ENCODE measurements at places on chromosomes 4 and X.

DNA sequence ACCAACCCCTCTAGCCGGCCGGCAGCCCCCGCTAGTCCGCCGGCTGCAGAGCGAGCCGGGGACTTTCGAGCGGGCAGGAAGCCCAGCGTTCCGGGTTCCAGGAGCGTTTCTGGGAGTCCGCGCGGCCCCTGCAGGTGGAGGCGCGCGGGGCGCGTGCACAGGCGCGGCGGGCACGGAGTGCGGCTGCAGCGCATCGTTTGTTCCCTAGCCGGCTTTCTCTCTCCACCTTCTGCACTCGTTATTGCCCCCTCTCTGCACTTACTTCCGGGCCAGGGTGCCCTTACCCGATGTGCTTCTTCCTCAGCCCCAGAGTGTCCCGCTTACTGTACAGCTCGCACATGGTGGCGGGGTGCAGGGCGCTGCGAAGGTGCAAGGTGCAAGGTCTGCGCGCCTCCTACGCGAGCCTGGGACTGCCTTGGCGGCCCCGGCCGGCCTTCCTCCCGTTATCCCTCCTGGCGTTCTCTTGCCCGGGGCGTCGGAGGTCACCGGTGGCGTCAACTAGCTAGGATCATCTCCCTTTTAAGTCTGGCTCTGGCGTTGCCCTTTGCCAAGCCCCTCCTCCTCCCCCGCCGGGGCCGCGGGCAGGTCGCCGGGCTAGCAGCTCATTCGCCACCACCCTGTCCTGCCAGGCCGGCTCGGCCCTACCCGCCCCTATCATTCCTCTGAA, at the start of gene ETNPPL:
TSS of gene ETNPPL (minus strand) at position 495 of the 667 bp plus-strand sequence. CDS start at position 340, 155 bp downstream.
- no peak within 1 kb of the TSS for H3K27ac ChIP-seq
- peaks cover 2% of the 10 kb centered on the region for H3K4me1 ChIP-seq
- no peak for DNase-seq

DNA sequence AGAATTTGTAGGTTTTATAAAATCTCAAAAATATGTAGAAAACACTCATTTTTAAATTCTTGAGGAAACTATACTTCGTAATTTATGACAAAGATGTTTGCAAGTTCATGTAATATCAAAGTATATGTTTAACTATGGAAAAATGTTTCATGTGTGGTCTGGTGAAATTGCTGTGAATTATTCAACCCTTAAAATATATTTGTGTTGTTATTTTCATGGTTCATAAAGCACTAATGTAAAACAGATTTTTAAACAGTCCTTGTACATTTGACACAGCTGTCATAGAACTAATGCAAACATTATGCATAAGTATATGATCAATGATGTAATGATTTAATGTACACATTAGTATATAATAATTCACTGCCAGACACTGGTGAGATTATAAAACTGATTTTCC, 83.1 kb upstream of the ARSJ start:
- no peaks in the 10 kb centered on the region for H3K4me1 ChIP-seq
- no peak overlapping the region for H3K27ac ChIP-seq
- no peaks in the 10 kb centered on the region for H3K27me3 ChIP-seq
- no peak for DNase-seq
- H3K36me3 ChIP-seq, result no peaks in the 10 kb centered on the region

- peaks cover 71% of the 10 kb centered on the region for H3K4me1 ChIP-seq
- peaks cover 17% of the 10 kb centered on the region for H3K27me3 ChIP-seq
- no peak for DNase-seq
- H3K27ac ChIP-seq, result peak overlapping the region; percentile 94
- H3K36me3 ChIP-seq, result no peaks in the 10 kb centered on the region
Measured at GRCh38 chrX:12949205-12949926, 25.5 kb upstream of the TMSB4X start.

DNA sequence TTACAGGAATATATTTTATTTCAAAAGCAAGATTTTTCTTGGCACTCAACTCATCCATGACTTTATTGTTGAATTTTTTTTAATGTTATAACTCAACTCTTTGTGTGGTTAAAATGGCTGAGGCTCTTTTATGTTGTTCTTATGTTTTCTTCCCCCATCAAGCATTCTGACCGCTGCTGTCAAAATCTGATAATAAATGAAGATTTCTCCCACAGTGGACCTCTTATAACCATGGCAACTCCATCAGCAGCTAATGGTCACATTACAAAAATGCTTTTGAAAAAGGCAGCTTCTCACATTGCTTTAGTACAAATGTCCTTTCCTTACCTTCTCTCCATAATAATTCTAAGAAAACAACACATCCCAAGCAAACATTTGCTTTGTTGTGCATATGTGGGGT, 96.0 kb upstream of the ATOH1 start:
- no peak for DNase-seq
- no peaks in the 10 kb centered on the region for H3K36me3 ChIP-seq
- H3K27me3 ChIP-seq, result no peaks in the 10 kb centered on the region
- H3K27ac ChIP-seq, result no peak overlapping the region
- H3K4me1 ChIP-seq, result no peaks in the 10 kb centered on the region

- no peaks in the 10 kb centered on the region for H3K4me1 ChIP-seq
- no peak overlapping the region for H3K27ac ChIP-seq
- DNase-seq, result no peak
- H3K27me3 ChIP-seq, result peaks cover 5% of the 10 kb centered on the region
Measured at GRCh38 chrX:151688695-151689094, 6.6 kb upstream of the PRRG3 start.

- H3K4me3 ChIP-seq, result no peak overlapping the region
- no peaks in the 10 kb centered on the region for H3K36me3 ChIP-seq
- no peaks in the 10 kb centered on the region for H3K4me1 ChIP-seq
- no peaks in the 10 kb centered on the region for H3K27me3 ChIP-seq
- no peak overlapping the region for H3K27ac ChIP-seq
Measured at GRCh38 chrX:85196319-85196718, 47.3 kb downstream of the SATL1 start.

GRCh38 chrX:39459952-39460351, 637.8 kb downstream of the BCOR start:
- no peak overlapping the region for H3K27ac ChIP-seq
- no peak for DNase-seq
- H3K4me1 ChIP-seq, result no peaks in the 10 kb centered on the region

- no peaks in the 10 kb centered on the region for H3K27me3 ChIP-seq
- H3K36me3 ChIP-seq, result no peaks in the 10 kb centered on the region
- no peak overlapping the region for H3K27ac ChIP-seq
- no peak overlapping the region for H3K4me3 ChIP-seq
Measured at GRCh38 chr4:182555997-182556418, 312.8 kb downstream of the TENM3 start.

GRCh38 chr4:184590196-184590595, 59.1 kb downstream of the CASP3 start:
- H3K4me3 ChIP-seq, result no peak overlapping the region
- DNase-seq, result no peak
- no peaks in the 10 kb centered on the region for H3K27me3 ChIP-seq
- no peaks in the 10 kb centered on the region for H3K4me1 ChIP-seq
- no peaks in the 10 kb centered on the region for H3K36me3 ChIP-seq

DNA sequence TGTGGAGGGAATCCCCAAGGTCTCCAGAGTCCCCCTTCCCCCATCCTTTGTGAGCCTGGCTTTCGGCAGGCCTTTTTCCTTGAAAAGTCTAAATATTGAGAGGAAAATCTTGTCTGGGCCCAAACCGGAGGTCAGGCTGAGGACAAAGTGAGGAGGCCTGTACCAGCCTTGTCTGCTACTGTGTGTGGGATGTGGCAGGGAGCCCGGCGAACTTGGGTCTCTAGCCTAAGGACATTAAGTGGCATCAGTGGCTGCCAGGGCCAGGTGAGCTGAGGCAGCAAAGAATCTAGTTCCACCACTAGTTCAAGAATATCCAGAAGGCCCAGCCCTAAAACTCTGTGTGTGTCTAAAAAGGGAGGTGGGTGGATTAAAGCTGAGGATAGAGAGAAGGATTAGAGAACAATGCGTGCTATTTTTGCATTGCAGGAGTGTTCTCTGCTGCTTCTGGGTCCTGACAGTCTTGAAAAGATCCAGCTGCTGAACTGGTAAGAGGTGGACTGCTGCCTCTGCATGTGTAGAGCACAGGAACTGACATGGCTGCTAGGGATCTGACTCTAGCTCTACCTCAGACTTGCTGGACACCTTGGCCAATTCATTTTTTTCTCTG, 1.2 kb upstream of the AMER1 start:
- H3K36me3 ChIP-seq, result no peaks in the 10 kb centered on the region
- H3K27ac ChIP-seq, result peak overlapping the region; percentile 95
- DNase-seq, result no peak
- peaks cover 17% of the 10 kb centered on the region for H3K4me1 ChIP-seq
- H3K27me3 ChIP-seq, result no peaks in the 10 kb centered on the region

Measured in CD14-positive monocyte (primary cell).